Head of caudate nucleus (tissue), 42 donors: ENCODE measurements at places on chromosomes 7 and 10.

- DNase-seq = no peak
Measured at GRCh38 chr10:81021428-81022129, 483.9 kb downstream of the SH2D4B start.

DNA sequence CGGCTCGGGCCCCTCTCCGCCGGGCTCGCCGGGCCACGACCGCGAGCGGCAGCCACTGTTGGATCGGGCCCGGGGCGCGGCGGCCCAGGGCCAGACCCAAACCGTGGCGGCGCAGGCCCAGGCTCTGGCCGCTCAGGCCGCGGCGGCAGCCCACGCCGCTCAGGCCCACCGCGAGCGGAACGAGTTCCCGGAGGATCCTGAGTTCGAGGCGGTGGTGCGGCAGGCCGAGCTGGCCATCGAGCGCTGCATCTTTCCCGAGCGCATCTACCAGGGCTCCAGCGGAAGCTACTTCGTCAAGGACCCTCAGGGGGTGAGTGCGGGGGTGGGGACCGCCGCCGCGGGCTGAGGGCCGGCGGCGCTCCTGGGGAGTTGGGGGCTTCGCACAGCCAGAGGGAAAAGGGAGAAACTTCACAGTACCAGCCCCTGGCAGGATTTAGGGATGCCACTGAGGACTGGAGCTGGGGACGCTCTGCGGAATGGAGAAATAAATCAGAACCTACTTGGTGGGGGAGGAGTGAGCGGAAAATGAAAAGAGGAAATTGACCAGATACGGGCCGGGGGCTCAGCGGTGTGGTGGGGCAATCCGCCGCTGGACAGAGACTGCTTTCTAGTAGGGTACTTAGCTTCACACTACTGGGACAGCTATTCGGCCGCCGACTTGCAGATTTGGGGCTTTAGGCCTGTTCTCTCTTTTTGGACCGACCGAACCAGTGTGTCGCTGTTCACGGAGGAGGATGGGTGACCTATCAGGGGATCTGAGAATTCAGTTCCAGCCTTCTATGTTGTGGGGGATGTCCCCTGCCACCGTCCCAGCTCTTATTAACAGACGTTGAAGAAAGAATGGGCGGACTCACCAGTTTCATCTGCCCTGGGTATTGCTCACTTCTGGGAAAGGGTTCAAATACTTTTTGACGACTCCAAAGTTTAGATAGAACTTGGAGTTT is 669 bp downstream of the PI4K2A start:
- DNase-seq = peak; percentile 28

DNA sequence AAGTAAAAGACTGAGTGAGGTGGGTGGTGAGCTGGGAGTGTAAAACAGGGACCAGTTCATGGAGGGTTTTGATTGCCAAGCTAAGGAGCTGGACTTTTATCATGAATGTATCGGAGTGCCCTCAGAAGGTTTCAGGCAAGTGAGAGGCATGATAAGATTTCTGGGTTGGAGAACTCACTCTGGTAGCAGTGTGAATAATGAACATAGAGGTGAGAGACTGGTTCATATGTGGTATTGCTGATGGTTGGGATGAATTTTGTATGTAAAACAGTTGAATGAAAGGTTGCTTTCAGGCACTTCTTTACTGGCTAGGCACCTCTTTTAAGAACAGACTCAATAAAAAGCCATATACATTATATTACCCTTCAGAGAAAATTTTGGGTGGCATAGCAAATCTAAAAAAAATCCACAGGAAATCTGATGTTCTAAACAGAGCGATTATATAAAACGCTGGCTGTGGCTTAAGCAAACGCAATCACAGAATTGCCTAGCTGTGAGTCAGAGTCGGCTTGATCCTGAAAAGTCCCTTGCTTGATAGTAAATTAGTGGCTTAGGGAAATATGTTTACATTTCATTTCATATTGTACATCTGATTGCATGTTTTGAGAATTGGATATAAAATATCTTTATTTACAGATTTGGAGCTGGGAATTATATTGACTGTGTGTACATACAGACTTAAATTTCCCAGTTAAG is 92.9 kb upstream of the HDAC9 start:
- DNase-seq = no peak

DNA sequence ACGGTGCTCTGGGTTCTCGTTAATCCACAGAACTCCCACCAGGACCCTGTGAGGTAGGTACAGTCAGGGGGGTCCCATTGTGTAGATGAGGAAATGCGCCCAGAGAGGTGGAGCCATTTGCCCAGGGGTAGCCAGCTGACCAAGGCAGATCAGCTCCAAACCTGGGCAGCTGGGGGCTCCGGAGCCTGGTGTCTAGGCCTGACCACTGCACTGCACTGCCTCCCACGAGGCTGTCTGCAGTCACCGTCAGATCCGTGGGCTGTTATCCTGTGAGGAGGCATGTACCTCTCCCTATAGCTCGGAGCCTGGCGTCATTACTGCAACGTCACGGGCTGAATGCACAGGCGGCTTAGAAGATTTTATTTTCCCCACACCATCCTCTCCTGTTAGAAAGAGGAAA is 411.8 kb upstream of the FOXK1 start:
- DNase-seq = no peak

GRCh38 chr10:11654659-11655058 is 43.2 kb upstream of the USP6NL start:
- no peak for DNase-seq
